ENCODE measurements at places on chromosomes 1 and 21.

GRCh38 chr1:116763787-116764465 is 9.7 kb downstream of the CD2 start:
- no peak for DNase-seq

- peak; percentile 60 for DNase-seq
Measured at GRCh38 chr21:15001857-15002606, 62.8 kb downstream of the NRIP1 start.

DNA sequence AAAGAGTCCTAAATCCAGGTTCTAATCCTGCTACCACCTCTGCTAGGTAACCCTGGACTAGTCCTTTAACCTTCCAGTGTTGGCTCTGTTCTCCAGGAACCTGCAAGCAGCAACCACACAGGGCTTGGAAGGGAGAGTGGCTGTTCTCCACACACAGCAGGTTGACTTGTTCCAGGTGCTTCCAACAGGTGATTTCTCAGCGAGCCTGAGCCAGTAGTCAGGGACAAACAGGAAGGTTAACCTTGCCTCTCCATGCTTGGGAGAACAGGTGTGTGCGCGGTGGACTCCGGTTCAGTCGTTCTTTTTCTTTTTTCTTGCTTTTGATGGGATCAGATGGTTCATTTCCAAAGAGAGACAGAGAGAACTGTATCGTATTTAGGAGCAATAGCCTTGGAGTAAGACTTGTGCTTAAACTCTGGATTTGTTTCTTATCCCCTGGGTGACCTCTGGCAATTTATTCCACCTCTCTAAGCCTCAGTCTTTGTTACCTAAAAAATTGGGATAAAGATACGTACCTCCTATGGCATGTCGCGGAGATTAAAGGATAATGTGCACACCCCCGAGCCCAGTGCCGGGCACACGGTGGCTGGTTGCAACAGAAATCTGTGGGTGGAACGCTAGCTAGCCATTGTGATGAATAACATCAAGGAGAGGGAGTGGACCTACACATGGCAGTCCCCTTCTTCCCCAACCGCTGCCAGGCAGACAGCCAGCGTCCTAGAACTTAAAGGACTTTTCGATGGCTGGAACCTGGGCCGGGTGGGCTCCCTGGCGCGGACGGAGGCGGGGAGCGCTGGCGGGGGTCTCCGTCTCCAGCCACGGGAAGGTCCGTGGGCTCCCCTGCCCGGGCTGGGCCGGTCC is 583 bp upstream of the CACHD1 start:
- DNase-seq: peak; percentile 4

DNA sequence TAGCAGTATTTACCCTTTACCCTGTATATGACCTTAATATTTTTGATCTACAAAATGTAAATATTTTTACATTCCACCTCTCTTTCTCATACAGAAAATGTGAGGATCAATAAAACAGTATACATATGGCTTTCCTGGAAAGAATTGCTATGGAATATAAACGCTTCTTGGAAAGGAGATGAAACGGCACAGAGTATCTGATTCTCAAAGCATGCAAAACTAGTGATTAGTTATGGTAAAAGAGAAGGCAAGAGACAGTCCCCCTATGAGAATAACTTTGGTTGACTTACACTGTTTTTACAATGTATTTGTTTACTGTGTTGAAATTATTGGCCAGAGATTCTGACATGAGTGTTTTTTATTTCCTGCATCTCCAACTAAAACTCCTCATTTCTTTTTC is 204.6 kb upstream of the C21orf91 start:
- DNase-seq: no peak

GRCh38 chr1:233993651-233994050 is 89.2 kb downstream of the SLC35F3 start:
- no peak for DNase-seq

DNA sequence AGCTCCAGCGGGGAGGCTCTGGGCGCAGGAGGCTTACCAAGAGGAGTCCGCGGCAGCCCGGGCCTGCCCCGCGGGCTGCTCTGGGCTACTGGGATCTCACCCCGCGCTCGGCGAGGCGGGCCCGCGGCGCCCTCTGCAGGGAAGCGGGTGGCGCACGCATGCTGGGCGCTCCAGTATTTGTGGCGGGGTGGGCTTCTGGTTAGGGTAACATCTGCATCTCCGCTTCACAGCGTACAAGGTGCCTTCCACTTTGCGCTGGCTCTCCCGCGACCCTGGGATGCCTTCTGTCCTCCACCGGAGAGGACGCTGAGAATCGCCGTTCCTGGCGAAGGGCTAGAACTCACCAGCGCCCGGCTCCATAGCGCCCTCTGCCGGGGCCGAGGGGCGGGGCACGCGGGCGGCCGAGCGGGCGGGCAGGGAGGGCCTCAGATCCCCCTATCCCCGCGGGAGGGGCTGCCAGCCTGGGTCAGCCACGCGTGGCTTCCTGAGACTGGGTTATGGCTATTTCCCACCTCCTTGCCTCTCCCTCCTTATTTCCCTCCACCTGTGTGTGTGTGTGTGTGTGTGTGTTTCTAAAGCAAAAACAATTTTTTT is 46.6 kb upstream of the CTBS start:
- DNase-seq: peak; percentile 85

DNA sequence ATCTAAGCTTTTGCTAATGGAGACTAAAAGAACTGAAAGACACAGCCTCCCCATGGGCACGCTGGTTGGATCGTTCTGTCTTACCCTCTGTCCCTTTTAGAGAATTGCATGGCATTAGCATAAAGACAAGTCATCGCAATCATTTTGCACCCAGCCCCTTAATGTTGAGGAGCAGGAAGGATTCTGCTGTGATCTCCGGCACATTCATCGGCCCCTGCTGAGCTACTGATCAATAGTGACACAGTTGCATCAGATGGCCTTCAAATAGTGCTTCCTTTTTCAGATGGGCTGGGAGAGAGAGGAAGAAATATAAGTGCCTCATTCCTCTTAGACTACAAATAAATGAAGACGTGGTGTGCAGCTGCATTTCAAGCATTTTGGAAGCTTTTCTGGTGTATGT is 75.4 kb downstream of the NOS1AP start:
- DNase-seq: peak; percentile 66

GRCh38 chr1:29657816-29658215 is 421.5 kb downstream of the PTPRU start:
- DNase-seq: no peak
